Melanocyte of skin (primary cell): ENCODE measurements at places on chromosomes 13 and 19. TPM values are rescaled to one million over a fixed set of nuclear protein-coding genes. Genes with fewer than 3 reads are reported as not detected.

Gene LAIR2
- not detected in 2 replicates for total RNA-seq

Gene CYP2F1
- not detected in 2 replicates for total RNA-seq

Gene KASH5
- not detected in 2 replicates for total RNA-seq

Gene SAFB
- total RNA-seq, result 36.8 and 48.7 TPM in 2 replicates

Gene ITGBL1
- total RNA-seq, result 0.73 TPM in 1 of 2 replicates, not detected in the other

Gene HSH2D
- not detected in 2 replicates for total RNA-seq

Gene GPR4
- total RNA-seq, result under 0.01 TPM in 2 replicates

Gene PRODH2
- not detected in 2 replicates for total RNA-seq

Gene TPT1
- 1,158 and 2,003 TPM in 2 replicates for total RNA-seq

Gene KANK3
- under 0.01 TPM in 2 replicates for total RNA-seq

Gene ISOC2
- total RNA-seq, result 95.6 and 101 TPM in 2 replicates

Gene ZNF665
- total RNA-seq, result 1.4 and 3.3 TPM in 2 replicates

Gene MADCAM1
- total RNA-seq, result under 0.01 TPM in 1 of 2 replicates, not detected in the other

Gene SLC17A7
- total RNA-seq, result under 0.01 TPM in 1 of 2 replicates, not detected in the other

Gene CD22
- total RNA-seq, result 0.15 and 0.33 TPM in 2 replicates

Gene HTR2A
- total RNA-seq, result not detected in 2 replicates

Gene CBY2
- not detected in 2 replicates for total RNA-seq

Gene SGTA
- 68.3 and 70.8 TPM in 2 replicates for total RNA-seq

Gene DHDH
- total RNA-seq, result 0.33 and 1.7 TPM in 2 replicates

Gene SIGLEC12
- not detected in 2 replicates for total RNA-seq

Gene CLPTM1
- 71.3 and 85.6 TPM in 2 replicates for total RNA-seq

Gene C19orf38
- total RNA-seq, result 0.33 TPM in 1 of 2 replicates, not detected in the other

Gene LILRB3
- total RNA-seq, result not detected in 2 replicates

Gene ATP8B3
- total RNA-seq, result 1.7 and 4.0 TPM in 2 replicates

Gene RGS9BP
- total RNA-seq, result 0.34 and 0.36 TPM in 2 replicates

Gene CRLF1
- total RNA-seq, result under 0.01 and 0.36 TPM in 2 replicates

Gene SIGLEC6
- not detected in 2 replicates for total RNA-seq

Gene CEACAM5
- total RNA-seq, result not detected in 2 replicates

Gene ZNF814
- 12.7 and 18.0 TPM in 2 replicates for total RNA-seq

Gene SH3GL1
- 58.3 and 72.6 TPM in 2 replicates for total RNA-seq

Gene ZNF560
- 0.73 TPM in 1 of 2 replicates, not detected in the other for total RNA-seq

Gene TRPM4
- 18.6 and 22.9 TPM in 2 replicates for total RNA-seq
